ENCODE measurements at places on chromosomes 12 and 14.

DNA sequence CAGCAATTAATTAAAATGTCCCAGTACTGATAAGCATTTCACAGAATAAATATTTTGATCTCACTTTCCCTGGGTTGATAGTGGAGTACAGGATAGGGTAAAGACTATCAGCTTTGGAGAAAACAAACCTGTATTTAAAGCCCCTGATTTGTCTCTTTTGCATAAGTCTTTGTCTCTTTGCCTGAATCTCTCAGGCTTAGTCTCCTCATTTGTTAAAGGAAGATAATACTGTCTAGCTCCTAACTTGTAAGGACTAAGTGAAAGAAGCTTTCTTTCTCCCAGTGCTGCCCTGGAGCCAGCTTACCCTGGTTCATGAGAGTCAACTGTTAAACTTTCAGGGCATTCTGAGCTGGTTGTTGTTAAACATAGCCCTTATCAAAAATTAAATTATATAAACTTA is 5.5 kb upstream of the NR1H4 start:
- no peak for DNase-seq

GRCh38 chr12:92943482-92944250 is 14.6 kb upstream of the EEA1 start:
- no peak for DNase-seq

DNA sequence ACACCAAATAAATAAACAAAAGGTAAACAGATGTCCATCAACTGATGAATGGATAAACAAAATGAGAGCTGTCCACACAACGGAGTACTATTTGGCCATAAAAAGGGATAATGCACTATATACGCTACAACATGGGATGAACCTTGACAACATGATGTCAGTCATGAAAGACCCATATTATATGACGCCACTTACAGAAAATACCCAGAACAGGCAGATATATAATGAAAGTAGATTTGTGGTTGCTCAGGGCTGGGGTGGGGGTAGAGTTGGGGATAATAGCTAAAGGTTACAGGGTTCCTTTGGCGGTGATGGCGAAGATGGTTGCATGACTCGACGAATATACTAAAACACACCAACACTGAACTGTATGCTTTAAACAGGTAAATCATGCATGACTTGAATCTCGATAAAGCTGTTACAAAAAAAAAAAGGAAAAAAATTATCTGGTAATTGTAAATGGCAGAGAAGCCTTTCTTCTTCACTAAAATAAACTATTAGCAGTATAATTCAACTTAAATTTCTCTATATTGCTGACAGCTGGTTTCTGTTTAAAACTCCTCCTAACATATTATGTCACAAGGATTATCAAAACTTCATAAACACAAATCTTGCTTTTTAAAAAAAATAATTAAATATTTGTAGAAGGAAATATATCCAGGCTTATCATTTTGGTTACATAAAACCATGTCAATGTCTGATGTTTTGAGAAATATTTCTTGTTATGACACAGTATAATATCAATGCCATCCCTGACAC is 13.9 kb downstream of the CDC42BPB start:
- no peak for DNase-seq

GRCh38 chr12:10276774-10277173 is 30.9 kb upstream of the KLRD1 start:
- DNase-seq = no peak

DNA sequence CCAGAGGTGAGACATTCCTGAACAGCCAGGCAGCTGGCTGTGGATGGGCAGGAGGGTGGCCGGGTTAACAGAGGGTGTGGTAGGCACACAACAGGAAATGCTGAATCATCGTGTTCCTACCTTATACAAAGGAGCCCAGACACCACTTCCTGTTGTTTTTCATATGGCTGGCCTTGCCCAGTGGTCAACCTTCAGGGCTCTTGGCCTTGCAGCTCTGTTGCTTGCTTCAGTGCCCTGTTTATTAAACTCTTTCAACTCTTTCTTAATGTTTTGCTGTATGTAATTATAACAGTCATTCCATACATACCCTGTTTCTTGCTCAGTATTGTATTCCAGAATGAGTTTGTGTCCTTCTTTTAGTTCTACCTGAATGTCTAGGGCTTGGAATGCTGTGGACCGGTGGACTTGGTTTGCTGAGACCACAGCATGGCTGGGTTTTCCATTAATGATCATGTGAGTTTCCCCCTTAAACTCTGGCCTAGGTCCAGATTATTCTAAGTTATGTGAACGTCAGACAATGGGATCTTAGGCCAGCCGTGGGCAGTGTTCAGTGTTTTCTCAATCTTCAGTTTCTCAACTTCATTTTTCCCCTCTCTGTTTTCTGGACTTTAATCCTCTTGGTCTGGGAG is 11.9 kb downstream of the CFAP54 start:
- peak; percentile 95 for DNase-seq

GRCh38 chr14:75578102-75578785 is at the start of gene FLVCR2:
TSS of gene FLVCR2 (plus strand) at chr14:75578620. CDS start at chr14:75578973, 353 bp downstream.
- peak; percentile 28 for DNase-seq

GRCh38 chr12:96083020-96083719 is 47.8 kb upstream of the LTA4H start:
- peak; percentile 60 for DNase-seq

DNA sequence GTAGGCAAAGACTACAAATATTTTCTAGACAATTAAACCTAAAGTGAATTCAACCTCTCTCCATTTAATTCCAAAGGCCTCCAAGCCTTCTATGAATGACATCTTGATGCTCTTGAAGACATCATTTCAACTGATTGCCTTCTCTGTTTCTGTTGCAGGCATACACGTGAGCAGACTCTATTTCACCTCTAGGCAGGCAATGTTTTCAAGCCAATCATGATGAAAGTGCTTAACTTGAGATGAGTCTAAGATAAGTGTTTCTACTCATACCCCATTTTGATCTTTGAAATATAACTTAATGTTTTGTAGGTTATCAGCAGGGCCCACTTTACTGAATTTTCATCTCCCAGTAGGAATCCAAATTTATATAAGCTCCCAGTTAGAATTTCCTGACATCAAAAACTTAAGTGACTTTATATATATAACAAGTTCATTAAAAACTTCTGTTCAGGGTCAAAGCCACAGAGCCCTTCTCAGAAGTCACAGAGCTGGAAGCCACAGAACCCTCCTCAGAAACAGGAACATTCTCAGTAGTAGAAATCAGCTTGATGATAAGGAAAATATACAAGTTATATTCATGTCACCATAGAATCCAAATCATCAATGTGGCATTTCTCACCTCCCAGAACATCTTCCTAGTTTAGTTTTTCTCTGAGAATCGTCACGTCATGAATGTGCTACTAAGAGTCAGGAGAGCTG is 108.5 kb downstream of the PHLDA1 start:
- no peak for DNase-seq

DNA sequence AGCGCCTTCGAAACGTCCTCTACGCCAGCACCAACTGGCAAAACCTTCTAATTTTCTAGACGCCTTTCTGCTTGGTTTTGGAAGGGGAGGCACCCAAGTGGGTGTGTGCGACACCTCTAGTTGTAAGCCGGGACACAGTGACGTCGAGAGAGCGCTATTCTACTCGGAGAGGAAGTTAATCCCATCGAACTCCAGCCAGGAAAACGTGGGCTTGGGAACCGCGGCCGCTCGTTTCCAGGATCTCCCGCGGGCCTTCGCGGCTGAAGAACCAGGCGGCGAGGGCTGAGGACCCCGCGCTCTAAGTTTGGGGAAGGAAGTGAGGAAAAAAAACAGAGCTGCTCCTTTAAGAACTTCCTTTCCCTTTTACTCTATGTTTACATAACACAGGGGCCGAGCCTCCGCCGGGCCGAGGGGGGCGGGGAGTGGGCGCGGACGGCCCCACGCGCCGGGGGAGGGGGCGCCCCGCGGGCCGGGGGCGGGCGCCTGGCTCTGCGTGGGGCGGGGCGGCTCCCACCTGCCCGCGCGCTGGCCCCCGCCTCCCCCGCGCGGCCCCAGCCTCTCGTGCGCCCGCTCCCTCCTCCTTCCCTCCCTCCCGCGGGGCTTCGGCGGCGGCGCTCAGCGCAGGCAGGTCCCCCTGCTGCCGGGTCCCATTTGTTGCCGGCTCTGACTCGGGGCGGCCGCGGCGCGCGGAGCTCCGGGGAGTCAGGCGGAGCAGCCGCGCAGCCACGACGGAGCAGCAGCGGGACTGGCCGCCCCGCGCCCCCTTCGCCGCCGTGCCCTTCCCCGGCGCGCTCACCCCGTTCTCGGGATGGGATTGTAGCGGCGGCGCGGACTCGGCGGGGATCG is at the start of gene PELI2:
PELI2 (plus strand) TSS at position 647 of the 846 bp plus-strand sequence. CDS start 250 bp downstream, outside the sequence.
- DNase-seq = peak; percentile 1

DNA sequence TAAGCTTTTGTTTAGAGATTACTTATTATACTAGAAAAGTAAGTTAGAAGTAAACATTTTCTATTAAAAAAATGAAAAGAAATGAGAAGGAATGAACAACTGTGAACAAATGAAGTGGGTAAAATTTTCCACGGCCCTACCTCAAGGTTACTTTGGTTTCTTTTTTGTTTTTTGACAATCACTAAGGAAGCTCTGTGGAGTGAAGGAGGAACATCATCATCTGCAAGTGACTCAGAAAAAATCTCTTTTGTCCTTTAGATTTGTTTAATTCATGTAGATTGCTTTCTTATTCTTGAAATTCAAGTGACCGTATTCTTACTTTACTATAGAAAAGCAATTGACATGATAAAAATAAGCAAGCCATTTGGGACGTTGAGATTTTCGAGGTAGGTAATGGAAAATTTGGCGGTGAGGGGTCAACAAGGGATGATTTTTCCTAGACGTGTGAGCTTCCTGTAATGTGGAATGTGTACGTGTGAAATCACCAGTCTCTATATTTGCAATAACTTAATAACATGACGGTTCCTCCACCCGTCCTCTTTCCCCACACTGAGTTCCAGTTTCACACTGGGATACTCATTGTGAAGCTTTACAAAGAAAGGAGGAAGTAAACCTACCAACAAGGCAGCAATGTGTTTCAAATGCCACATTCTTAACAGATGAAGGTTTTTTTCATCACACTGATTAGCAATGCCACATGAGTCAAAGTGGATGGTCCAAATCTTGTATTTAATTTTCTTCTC is 62.3 kb upstream of the EGLN3 start:
- DNase-seq = no peak

GRCh38 chr14:50040401-50040775 is 76.0 kb downstream of the VCPKMT start:
- DNase-seq = peak; percentile 83

- no peak for DNase-seq
Measured at GRCh38 chr12:113392988-113393579, 10.6 kb downstream of the SDS start.

DNA sequence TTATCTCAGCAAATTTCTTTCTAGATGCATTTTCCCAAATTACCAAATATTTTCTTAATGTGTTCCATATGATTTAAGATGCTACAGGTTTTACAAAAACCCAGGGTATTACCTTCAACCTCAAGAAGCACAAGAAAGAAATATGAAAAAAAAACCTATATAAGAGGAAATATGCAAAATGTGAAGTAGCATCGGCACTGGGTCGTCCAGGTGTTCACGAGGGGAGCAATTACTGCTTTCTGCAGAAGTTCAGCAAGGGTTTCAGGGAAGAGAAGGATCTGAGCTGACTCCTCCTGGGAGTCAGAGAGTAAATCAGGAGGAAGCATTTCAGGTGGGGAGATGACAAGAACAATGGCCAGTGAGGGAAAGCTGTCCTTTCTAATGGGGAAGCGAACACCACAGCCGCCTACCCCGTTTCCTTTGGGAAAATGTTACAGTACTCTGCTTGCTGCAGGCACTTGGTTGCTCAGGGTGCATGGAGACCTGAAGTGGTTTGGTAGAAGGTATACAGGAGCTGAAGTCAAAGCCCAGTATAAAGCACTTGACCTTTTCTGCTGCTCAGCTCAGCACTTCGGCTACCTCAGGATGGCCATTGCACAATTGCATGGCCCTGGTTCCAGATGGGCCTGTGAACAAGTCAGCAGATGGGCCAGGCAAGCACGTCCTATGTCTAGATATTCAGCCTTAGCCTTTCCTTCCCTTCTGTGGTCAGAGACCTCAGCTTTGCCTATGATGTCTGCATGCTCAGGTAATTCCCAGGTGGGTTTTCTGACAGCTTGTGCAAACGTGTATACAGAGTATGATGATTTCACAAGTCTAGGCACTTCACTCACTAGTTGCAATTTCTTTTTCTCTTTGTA is 155.6 kb downstream of the PAX9 start:
- no peak for DNase-seq

All from A172 (cell line).